CD4-positive, alpha-beta T cell treated with Interleukin-1 beta for 1 hour (primary cell): ENCODE measurements at places on chromosomes 13 and 19.
A peak's percentile ranks its signal among the peaks of the same experiment; 100 is the strongest.

- DNase-seq: no peak
Measured at GRCh38 chr19:15866636-15867035, 31.2 kb downstream of the CYP4F2 start.

- no peak for DNase-seq
Measured at GRCh38 chr13:48873587-48873986, 102.1 kb upstream of the FNDC3A start.

GRCh38 chr19:13381827-13382632, 124.2 kb downstream of the CACNA1A start:
- no peak for DNase-seq

DNA sequence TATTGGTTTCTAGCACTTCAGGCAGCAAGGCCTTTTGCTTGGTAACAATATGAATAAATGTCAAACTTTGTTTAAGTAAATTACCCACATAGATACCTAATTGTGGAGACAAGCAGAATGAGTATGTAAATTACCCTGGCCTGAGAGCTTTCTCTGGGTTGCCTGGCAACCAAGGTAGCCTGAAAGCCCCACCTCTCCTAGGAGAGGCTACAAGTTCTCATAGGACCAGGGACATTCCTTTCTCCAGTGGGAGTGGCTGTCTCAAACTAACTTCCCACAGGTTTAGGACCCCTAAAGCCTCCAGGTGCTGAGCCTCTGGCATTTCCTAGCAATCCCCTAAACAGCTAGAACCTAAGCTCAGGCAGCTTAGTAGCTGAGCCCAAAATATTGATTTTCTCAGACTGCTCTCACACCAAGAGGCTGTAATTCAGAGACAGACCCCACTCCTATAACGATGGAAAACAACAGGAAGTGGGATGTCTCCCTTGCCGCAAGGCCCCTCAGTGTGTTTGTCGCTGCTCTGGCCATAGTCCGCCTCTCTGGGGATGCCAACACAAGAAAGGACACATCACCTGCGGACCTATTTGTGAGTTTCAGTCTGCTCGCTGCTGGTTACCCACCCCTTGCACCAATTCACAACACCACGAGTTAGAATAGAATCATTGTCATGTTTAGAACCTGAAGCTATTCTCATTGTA, 207.3 kb downstream of the DLEU7 start:
- DNase-seq: peak; percentile 49

DNA sequence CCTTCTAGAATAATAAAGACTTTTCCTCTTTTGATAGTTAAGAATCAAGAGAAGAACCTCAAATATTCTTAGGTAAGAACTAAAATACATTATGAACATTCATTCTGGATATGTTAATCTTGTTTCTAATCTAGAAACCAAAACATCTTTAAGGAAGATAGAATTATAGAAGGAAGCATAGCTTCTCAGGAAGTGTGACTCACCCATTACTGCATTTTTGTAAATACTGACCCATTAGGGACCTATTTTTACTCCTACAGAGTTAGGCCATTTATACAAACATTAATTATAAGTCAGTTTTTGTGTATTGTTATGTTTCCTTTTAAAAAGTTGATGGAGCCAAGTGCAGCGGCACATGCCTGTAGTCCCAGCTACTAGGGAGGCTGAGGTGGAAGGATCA, 147.1 kb downstream of the NUFIP1 start:
- no peak for DNase-seq

GRCh38 chr19:34305221-34306083, 51.1 kb downstream of the GARRE1 start:
- no peak for DNase-seq

DNA sequence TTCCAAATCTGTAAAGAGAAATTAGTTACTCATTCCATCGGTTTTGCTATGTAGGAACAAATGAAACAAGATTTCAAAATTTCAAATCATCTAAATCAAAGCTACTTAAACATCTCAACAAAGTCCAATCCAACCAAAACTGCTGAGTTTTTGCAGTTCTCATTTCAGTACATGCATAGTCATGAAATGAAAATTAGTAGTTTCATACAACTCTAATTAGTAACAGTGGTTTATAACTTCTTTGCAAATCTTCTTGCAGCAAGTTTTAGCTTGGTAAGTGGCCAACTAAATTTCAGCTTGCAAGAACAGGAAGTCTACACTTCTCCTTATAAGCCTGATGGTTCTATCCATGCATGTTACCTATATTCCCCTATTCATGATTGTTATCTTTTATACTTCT, 75.6 kb downstream of the SPRY2 start:
- DNase-seq: no peak

DNA sequence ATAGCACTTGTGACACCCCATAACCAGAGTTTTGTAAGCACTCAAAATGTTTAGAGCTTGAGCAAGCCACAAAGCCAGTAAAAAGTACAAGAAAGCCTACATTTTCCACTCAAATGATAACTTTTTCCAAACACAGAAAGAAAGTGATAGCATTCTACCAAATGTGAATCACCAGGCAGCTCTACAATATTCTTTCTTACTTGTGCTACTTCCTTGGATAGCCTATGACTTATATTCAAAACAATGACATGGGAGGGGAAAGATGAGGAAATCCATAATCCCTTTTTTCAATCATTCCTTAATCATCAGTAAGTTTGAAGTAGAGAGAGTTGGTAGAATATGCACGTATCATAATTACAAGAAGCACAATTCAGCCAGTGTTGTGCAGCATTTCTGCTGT, 650.8 kb upstream of the PCDH9 start:
- DNase-seq: no peak

DNA sequence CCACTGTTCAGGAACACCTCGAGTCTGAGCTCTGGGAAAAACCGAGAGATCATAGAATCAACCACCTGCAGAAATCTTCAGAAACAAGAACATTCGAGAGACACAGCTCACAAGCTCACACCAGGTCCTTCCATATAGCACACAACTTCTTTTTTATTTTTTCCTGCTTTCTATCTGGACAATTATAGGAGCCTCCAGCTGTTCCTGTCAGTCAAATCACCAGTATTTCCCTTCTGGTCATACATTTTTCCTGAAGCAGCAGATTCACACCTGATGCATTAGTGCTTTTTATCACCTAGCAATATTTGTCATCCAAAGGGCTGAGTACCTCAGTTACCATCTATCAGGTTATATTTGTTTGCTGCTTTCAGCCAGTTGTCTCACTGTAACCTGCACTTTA, 323.5 kb downstream of the FOXO1 start:
- DNase-seq: no peak

DNA sequence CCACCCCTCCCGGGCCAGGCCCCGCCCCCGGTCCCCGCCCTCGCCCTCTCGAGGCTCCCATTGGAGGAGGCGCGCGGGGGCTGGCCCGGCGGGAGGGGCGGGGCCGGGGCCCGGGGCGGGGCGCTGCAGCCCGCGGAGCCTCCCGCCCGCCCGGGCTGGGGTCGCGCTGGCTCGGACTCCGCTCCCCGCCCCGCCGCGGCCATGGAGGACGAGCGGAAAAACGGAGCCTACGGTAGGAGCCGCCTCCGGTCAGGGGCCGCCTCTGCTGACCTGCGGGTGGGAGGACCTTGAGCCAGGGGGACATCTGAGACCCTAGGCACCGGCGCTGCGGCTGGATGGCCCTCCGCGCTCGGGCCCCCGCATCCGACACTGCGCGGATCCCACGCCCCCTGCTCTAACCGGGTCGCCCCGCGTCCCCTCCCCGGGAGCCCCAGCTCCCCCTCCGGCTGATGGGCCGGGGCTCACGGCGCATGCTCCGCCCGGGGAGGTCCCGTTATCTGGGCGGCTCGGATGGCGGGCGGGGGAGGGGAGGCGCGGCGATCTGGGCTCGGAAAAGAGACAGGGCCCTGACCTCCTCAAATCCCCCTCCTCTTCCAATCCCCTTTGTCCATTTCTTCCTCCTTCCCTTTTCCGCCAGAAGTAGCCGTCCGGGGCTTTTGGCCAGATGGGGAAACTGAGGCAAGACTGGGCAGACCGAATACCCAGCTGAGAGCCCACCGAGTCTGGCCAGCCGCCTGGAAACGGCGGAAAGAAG, 15.4 kb upstream of the AP1M2 start:
- peak; percentile 89 for DNase-seq

DNA sequence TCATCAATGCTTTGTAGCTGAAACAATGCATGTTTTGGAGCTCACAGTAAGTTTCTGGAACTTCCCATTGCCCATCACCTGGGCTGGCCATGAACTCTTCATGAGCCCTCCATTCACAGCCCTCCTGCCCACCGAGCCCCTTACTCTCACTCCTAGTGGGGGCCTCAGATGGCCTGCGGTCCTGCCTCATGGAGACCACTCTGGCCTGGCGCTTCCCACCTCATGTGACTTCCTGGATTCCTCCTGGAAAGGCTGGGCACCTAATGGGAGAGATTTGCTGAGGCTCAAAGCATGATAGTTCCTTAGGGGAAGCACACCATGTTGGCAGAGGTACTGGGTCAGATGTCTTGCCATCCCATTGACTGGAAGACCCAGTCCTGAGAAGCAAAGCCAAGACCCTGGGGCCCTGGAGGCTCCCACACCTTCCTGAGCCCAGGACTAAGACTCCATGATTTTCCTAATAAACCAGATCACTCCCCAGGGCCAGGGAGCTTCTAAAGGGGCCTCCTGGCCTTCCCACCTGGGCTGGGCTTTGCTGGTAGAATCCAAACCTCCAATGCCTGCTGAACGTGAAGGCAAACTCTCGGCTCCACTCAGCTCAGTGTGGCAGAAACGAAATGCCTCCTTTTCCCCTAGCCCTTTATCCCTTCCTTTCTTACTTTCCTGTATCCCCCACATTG, 49.4 kb upstream of the ZNF536 start:
- DNase-seq: no peak

GRCh38 chr13:41713405-41713804, 247.5 kb downstream of the VWA8 start:
- DNase-seq: no peak

- no peak for DNase-seq
Measured at GRCh38 chr19:20928371-20928770, 5.3 kb downstream of the ZNF85 start.

GRCh38 chr19:4909156-4909896, at the start of gene UHRF1:
TSS of gene UHRF1 (plus strand) at chr19:4909501. CDS start at chr19:4910886, 1,385 bp downstream.
- DNase-seq: no peak

GRCh38 chr13:37168926-37169325, 63.5 kb upstream of the CSNK1A1L start:
- no peak for DNase-seq

DNA sequence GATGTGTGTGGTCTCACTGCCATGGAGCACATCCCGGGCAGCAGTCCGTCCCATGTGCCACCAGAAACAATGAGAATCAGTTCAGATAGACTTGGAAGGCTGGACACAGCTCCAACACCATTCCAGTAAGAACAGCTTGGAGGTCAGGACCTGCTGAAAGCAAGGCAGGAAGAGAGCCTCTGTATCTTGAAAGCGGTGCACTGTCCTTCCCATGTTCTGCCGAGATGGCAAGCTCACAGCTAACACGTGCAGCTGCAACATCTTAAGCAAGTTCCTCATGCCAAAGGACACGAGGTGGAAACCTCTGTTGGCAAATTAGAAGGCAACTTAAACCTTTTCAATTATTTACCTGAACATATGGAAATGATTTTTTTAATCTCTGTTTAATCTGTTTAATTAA, 175.4 kb downstream of the DLEU7 start:
- no peak for DNase-seq

- no peak for DNase-seq
Measured at GRCh38 chr13:94305033-94305432, 174.4 kb downstream of the DCT start.

DNA sequence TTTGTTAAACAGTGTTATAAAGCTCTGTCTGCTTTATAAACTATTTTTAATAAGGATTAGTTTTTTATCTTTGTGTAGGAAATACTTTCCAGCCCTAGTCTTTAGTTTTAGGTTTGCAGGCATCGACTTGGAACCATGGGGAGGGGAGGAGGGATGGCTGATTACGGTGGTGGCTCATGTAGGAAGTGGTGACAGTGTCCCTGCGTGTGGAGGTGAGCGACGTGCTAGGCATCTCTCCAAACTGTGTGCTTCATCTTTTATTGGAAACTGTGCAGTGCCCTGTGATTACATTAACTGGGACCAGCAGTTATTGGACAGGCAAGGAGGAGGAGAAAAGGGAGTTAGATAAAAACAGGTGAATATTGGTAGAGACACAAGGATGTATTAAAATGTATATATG, 203.8 kb downstream of the ATP8A2 start:
- DNase-seq: no peak

DNA sequence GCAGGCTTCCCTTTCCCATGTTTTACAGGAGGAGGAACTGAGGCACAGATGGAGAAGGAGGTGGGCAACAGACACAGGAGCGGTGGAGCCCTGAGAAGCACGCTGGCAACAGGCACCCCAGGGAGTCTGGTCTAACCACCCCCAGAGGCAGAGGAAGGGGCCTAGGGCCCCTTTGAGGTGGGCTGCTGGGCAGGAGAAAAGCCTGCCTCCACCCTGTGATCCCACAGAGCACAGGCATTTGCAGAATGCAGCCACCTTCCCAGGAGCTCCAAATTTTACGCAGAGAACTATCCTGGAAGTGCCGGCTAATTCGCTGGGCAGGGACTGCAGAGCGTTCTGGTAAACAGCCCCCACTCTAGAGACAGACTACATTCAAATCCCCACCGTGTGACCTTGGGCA, 30.4 kb downstream of the RAB20 start:
- no peak for DNase-seq
